ENCODE measurements at places on chromosomes 5 and 9.

- peak; percentile 44 for DNase-seq
Observed at GRCh38 chr9:78695519-78695918, 398.6 kb downstream of the PSAT1 start.

GRCh38 chr5:112097768-112098167 is 321.3 kb downstream of the EPB41L4A start:
- DNase-seq: no peak

DNA sequence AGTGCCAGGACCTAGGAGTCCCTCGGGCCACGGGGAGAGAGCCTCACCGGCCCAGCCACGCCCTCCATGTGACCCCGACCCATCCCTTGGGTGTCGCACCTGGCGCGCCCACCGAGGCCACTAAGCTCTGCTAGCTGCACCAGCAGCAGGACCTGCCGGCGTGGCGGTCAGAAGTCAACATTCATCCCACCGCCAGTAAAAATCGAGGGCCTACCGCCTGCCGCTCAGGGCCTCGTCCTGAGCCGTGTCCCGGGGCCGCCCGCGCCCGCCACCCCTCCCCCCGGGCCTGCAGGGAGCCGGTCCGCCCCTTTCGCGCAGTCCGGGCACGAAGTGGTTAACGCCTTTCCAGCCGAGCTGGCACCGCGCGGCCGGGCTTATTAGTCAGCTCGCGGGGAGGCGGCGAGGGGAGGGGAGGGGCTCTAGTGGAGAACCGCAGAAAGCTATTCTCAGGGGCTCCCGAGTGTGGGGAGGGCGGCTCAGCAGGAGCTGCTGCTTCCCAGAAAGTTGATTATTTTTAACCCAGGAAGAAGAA is 124.4 kb downstream of the C9orf50 start:
- peak; percentile 83 for DNase-seq

DNA sequence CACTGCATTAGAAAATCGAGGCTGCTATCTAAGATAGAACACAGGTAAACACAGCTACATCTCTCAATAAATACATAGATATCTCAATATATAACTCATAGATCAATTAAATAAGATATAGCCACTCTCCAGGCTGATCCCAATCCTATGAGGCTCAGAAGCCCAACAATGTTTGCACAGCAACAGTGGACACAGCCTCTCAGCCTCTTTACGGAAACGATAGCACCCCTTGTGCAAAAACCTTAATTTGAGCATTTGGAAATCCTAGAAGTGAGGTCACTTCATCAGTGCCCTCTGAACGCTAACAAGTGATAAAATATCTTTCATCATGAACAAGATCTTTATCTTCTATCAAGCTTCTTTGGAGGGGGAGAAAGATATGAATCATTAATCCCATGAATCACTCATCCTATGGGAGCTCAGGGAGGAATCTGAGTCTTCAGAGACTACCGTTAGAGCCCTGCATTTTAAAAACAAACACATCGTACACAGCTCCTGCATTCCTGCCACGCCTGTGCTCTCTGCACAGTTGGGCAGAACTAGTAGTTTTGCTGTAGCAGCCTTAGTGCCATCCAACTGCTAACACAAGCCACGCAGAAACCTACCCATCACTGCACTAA is 71.4 kb downstream of the MED27 start:
- no peak for DNase-seq

DNA sequence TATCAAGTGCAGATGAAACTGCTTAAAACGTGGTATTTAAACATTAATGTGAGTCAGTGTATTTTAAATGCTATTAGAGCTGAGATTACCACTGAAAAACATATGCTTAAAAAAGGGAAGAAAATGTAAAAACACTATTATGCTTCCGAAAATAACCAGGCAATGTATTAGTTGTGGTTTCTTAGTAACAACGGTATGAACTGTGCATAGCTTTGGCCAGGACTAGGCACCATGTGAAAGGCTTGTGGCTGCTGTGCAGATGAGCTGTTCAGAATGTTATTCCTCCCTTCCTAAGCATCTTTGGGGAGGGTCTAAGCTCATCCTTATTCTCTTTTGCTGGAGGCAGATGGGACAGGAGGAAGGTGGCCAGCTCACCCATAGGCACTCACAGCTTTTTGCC is 84.9 kb downstream of the NTRK2 start:
- no peak for DNase-seq

DNA sequence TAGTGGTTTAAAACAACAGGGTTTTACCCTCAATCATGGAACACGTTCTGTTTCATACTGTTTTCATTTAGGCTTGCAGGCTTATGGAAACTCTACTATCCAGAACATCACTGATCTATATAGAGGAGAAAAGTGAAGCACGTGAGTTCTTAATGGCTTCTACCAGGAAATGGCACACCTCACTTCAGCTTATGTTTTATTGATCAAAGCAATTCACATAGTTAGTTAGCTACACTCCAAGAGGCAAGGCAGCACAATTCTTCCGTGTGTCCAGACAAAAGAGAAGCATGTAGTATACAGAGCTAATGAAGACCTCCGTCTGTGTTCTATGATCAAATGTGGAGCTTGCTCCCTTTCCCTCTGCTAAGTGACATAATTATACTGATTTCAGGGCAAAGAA is 353.3 kb upstream of the CD180 start:
- no peak for DNase-seq

DNA sequence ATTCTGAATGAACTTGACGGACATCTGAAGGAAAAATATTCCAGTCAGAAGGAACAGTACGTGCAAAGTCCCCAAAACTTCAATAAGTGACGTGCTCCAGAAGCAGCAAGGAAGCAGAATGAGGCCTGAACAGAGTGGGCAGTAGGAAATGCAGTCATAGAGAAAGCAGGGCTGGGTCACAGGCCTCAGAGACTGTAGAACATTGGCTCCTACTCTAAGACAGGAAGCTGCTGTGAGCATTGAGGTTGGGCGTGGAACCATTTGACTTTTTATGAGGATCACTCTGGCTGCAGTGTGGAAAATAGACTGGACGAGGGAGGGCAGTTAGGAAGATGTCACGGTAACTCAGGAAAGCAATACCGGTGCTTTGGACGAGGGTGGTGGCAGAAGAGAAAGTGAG is 64.0 kb downstream of the DOCK8 start:
- DNase-seq: no peak

GRCh38 chr5:133680830-133681565 is 68.7 kb upstream of the FSTL4 start:
- DNase-seq: no peak

DNA sequence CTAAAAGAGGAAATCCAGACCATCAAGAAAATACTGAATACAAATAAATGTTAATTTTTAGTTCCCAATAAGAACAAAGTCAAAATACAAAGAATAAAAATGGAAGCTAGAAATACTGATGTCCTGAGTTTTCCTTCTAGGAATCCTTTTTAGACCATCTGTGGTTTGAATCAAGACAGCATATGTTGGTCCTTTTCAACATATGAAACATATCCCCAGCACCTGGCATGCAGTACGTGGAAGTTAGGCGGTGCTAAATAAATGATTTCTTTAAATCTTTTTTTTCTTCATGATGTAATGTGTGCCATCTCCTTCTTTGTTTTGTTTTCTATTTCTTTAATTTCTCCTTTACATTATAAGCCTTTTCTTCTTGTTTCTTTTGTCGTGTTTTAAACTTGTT is 34.0 kb downstream of the KIAA1958 start:
- DNase-seq: no peak

GRCh38 chr5:98770911-98771322 is 2.5 kb upstream of the RGMB start:
- DNase-seq: peak; percentile 61

DNA sequence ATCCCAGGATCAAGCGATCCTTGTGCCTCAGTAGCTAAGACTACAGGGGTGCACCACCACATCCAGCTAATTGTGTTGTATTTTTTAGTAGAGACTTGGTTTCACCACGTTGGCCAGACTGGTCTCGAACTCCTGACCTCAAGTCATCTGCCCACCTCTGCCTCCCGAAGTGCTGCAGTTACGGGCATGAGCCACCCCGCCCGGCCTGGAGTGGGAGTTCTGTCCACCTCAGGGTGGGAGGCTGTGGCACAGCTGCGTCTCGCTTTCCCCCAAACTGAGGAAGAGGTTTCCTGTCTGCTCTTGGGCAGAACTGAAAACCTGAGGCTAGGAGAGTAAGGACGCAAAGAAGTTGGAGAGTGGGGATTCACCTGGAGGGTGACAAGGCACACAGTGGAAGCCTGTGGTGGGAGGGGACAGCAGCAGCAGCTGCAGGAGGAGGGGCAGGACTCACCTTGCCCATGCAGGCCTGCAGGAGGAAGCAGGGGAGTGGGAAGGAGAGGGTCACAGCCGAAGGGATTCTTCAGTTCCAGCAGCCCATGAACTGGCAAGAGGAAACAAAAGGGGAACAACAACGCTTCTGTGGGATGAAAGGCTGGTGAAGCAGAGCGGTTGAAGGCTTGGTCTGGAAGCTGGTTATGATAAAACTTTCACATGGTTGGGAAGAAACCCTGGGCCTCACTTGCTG is 181.4 kb downstream of the GAS1 start:
- no peak for DNase-seq

GRCh38 chr9:80605129-80605528 is 1033.4 kb downstream of the TLE4 start:
- DNase-seq: peak; percentile 61

- DNase-seq: no peak
Observed at GRCh38 chr5:87836696-87837095, 424.0 kb upstream of the CCNH start.

DNA sequence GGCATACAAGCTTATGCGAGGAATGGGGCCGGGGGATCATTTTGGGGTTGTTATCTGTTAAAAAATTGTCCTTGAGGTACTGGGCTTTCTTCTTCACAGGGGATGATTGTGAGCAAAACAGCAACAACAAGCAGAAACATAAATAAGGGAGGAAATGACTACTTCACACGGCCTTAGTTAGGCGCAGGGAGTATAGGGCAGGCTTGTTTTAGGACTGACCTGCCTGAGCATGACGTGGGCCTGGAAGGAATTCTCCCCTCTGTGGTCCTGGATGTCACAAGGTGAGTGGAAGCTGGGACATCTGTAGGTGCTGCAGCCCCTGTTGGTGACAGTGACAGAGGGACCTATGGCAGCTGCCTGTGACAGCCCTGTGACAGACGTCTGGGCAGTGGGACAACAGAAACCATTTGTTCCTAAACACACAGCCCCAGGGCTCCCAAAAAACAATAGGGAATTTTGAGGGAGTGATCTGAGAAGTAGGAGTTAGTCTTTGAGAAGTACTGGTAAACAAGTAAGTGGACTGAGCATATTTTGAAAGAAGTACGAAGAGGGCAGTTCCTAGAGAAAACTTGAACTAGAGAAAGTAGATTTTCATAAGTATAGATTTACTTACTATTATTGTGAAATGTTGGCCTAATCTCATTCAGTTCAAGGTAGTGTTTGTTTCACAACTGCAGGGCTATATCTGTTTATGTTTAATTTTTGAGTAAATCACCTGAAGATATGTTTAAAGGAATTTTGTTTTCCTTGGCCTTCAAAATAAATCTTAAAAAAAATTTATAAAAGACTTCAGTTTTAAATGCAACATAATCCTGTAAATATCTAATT is 113.1 kb downstream of the KDM4C start:
- DNase-seq: no peak

- DNase-seq: no peak
Observed at GRCh38 chr9:89638359-89638758, 33.5 kb downstream of the GADD45G start.

GRCh38 chr5:80895523-80895922 is 64.6 kb upstream of the RASGRF2 start:
- DNase-seq: no peak

DNA sequence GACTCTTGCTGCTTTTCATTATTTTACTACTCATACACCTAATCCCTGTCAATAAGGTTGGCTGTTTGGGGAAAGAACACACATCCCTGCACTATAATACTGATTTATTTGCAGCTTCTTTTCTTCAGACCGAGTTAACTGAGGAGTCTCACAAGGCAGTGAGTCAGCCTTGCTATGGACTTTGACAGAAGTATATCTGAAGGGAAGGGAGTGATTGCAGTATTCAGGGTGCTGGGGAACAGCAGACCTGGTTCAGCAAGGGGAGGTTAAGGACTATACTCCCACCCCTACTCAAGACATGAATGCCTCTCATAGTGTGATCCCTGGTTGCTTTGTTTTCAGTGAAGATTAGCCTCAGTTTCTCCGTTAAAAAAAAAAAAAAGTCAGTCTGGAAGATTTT is 99.8 kb downstream of the TLE4 start:
- DNase-seq: no peak

- DNase-seq: no peak
Observed at GRCh38 chr5:104355350-104355749, 792.8 kb upstream of the NUDT12 start.

DNA sequence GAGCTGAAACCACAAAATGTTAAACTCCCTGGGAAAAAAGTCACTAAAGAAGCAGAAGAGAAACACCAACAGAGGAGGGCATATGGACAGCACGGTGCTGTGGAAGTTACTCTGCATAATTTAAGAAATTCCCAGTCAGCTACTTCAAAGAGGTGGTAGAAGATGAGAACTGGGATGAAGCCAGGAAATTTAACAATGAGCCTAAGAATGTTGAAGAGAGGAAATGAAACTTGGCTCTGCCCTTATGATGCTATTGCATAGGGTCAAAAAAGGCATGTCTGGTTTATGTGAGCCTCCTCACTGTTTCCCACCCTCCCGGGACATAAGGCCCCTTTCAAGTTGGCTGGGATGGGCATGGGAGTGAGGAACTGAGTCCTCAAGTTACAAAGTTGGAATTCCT is 25.4 kb upstream of the SNX18 start:
- no peak for DNase-seq

GRCh38 chr9:109319626-109320241 is 1.1 kb downstream of the EPB41L4B start:
- no peak for DNase-seq

DNA sequence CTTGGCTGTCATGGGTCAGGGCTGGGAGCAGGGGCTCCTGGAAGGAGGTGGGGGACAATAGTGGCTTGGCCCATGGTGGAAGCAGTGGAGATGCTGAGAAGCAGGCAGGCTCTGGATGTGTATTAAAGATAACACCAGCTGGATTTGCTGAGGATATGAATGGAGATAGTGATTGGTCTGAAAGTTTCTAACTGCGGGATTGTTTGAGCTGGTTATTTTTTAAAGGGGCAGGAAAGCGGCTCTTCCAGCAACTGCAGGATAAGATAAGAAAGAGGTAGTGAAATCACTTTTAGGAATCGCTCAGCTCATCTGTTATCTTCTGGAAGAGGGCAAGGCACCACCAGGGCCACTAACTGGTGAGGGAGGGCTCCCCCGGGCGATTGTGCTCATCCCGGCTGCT is 125.5 kb downstream of the TENT4A start:
- DNase-seq: no peak

DNA sequence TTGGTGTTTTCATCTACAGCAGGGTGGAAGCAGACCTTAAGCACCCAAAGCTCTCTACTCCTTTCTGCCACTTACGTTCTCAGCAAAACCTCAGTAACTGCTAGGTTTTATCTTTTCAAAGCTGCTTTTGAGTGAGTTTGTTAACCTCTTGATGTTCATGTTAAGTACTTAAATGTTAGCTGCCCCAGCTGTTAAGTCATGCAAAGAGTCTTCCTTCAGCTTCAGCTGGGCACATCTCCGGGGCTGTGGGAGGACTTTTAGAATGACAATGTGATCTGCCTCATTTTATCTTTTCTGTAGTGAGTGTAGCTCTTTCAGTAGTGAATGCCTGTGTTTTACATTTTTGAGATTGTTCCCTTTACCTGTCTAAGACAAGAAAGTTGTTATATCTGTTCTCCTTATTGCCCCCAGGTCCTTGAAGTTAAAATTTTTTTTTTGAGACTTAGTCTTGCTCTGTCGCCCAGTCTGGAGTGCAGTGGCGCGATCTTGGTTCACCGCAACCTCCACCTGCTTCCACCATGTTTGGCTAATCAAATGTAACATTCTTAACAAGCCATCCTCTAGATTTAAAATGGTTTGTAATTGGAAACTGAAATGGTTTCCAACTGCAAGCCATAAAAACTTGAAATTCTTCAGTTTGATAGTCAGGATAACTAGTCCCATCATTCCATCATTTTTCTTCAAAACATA is 19.6 kb downstream of the KDM4C start:
- no peak for DNase-seq

Measured in NCI-H1105 treated with DMSO at 0.1 percent for 48 hours (cell line).